ENCODE measurements at places on chromosomes 3 and 15.

GRCh38 chr3:8492744-8493511 lies 8.7 kb upstream of the LMCD1 start:
- peak; percentile 74 for DNase-seq

DNA sequence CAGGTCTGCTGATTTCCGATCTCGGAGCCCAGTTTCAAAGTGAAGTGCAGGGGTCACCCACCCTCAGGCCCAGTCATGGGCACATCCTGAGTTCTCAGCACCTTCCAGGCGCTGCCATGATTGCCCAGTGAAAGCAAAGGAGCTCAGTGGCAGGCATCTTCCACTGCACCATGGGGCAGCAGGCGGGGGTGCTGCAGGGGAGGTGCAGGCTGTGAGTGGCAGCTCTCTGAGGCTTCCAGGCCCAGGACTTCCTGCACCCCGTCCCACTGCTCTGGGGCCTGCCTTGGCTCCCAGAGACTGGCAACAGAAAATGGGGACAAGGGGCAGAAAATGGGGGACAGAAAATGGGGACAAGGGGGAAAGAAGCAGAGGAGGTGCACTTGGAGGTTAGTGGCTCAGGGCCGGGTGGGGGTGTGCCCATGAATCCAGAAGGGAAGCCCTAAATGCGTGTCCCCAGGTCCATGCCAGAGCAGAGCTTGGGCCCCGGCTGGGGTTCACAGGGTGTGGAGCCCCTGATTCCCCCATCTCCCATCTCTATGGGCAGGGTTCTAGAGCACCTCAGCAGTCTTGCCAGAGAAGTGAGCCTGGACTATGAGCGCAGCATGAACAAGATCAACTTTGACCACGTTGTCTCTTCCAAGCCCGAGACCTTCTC lies 28.0 kb downstream of the DNAH1 start:
- no peak for DNase-seq

DNA sequence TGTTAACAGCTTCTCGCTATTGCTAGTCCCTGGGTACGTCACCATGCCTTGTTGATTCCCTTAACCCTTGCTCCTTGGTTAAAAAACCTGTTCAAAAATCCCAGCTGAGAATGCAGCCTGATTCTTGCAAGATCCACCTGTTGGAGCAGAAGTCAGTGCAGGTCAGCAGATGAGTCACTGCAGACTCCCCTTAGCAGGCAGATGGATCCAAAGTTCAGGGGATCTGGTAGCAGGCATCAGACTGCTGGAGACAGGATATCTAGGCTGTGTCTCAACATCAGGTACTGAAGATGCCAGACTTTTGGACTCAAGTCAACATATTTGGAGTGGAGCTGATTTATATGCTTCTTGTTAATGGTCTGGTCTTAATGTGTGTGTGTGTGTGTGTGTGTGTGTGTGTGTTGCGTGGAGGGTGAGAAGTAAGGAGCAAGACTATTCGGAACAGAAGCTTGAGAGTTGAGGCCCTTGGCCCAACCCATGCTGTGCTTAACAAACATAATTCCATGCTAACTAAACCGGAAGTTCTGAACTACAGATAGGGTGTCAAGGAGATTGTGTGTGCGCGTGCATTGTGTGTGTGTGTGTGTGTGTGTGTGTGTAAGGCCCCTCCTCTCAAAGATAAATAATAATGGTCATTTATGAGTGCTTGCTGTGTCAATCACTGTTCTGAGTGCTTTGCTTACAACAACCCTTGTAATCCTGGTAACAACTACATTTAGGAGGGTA lies 1.0 kb upstream of the C3orf52 start:
- DNase-seq = no peak

GRCh38 chr3:36597422-36597821 lies 166.9 kb downstream of the DCLK3 start:
- peak; percentile 50 for DNase-seq

- DNase-seq = no peak
These were observed 17.4 kb downstream of the HEMK1 start for GRCh38 chr3:50586763-50587070.

DNA sequence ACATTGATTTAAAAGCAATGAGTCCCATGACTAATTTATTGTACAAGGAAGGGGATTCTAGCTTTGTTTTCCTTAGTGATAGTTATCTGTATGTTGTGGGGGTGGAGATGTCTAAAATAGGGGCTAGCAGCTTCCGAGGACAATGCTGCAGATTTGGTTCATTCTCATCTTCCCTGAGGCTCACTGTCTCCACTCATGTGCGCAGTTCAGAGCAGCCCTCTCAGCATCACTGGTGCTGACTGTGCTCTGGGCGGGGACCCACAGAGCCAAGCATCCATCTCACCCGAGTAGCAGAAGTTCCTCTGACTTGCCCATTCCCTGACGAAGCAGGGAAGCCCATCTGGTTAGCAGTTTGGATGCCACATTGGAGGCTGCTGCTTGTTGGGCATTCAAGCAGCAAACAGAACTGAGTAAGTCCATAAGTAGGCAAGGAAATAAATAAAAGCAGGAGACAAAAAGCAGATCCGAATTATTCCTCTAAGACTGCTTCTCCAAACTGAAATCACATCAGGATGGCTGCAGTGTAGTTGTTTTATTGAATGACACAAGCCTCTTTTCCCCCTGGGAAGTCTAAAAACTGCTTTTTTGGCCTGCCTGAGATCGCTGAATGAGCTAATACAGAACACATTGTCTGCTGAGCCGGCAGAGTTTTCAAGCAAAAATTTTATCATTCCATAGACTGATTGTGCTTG lies 27.5 kb downstream of the RARB start:
- DNase-seq = peak; percentile 77

DNA sequence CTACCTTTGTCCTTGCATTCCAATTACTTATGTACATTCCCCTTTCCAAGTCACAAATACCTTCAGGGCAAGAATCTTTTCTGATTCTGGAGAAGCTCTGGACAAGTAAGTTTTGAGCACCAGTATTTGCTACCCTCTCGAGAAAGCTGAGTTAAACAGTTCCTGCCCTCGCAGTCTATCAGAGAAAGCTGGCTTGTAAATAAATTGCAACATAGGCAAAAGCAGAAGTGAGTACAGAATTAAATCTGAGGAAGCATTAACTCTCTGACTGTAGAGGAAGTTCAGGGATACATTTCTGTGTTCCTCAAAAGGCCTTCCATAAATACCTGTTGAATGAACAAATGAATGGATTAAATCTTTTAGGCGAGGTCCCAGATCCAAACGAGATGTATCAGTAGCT lies 1.2 kb downstream of the OSBPL11 start:
- DNase-seq = peak; percentile 42

Measured in GM23248 (cell line).